ENCODE measurements at places on chromosomes 6 and 20. TPM values are rescaled to one million over a fixed set of nuclear protein-coding genes. Genes with fewer than 3 reads are reported as not detected.

Gene OLIG3
- not detected for total RNA-seq

Gene ZNF311
- total RNA-seq: 1.4 TPM

DNA sequence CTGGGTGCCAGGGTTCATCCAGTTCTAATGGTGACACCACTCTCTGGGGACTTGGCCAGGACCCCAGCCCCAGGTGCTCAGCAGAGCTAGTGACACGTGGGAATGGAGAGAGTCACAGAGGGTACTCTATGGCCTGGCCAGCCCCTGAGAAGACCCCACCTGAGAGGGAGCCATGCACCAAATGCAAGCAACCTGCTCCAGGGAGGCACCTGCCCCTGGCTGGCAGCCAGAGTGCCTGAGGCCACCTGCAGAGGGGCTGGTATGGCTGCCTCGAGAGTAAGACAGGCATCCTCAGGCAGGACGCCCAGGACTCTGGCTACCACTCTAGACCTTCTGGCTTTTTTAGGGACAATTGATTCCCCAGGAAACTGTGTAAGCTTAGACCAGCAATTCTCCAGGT is 38.6 kb upstream of the CST7 start:
- DNase-seq: no peak

GRCh38 chr6:17494919-17495318 is 101.5 kb downstream of the CAP2 start:
- no peak for DNase-seq

GRCh38 chr20:11035211-11035610 is 361.4 kb upstream of the JAG1 start:
- DNase-seq: peak; percentile 38

DNA sequence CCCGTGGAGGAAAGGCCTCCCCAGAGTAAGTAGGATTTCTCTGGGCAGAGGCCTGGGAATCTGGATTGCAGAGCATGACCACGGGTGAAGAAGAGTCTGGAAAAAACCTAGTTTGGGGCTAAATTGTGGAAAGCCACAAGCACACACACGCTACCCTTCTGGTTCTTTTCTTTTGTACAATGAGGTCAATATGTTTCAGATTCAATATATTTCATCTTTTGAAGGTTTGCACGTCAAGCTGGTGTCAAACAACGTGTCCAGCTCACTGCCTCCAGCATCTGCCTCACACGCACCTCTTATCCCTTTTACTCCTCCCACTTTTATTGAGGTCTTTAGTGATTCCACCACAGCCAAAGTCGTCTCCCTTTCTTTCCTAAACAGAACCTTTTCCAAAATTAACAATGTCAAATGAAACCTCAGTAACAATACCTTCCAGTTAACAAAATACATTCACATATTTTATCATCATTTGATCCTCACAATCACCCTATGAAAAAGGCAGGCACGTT is 773 bp upstream of the EPB41L2 start:
- DNase-seq: no peak
